ENCODE measurements at places on chromosomes 16 and 17.

DNA sequence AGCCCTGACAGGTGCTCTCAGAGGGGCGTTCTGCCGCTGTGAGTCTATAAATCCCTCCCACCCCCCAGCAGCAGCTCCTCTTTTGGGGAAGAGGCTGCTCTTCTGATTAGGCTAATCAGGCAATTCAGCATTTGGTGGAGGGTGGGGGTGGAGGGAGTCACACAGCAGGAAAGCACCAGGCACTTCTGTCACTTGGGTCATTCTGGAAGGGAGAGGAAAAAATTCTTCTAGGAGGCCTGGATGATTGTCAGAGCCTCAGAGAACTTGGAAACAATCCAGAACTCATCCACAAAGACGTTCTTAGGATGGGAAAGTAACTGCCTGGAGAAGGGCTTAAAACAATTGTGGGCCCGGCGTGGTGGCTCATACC is 7.3 kb upstream of the SSTR2 start:
- no peak for DNase-seq

DNA sequence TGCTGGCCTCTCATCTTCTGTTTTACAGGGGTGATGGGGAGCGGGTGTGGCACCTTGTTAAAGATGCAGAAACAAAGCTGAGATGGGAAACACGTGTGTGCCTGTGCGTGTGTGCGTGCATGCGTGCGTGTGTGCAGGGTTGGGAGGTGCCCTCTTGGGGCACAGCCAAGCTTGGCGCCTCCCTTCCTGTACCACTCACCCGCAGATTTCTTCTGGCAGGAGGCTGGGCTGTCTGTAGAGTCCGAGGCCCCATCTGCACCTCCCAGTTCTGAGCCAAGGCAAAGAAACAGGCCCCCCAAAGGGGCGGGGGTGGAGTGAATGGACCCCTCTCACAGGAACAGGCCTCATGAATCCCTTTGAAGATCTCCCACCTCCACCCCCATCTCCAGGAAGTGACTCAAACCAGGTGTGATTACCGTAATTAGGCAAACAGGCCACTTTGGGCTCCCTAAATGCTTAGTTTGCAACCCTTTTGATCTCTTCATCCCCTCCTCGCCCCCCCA is 20.9 kb downstream of the TNS4 start:
- peak; percentile 66 for DNase-seq

DNA sequence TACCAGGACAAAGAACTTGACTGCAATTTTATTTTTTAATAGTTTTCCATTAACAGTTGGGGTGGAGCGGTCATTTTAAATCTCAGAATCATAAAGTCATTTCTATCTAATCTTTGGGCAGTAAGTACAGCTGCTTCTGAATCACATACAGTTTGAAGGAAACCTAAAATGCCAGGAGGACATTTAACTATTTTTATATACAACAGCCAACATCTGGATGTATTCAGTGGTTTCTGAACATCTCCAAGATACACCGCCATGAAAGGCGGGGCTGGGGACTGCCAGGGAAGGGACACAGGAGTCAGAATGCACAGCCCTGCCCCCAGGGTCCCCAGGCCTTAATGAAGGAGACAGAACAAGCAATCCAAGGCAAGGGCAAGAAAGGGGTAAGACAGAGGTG is 392.3 kb downstream of the SLC39A11 start:
- DNase-seq = no peak

- DNase-seq = no peak
These were observed 205.9 kb downstream of the HS3ST4 start for GRCh38 chr16:25897702-25898101.

DNA sequence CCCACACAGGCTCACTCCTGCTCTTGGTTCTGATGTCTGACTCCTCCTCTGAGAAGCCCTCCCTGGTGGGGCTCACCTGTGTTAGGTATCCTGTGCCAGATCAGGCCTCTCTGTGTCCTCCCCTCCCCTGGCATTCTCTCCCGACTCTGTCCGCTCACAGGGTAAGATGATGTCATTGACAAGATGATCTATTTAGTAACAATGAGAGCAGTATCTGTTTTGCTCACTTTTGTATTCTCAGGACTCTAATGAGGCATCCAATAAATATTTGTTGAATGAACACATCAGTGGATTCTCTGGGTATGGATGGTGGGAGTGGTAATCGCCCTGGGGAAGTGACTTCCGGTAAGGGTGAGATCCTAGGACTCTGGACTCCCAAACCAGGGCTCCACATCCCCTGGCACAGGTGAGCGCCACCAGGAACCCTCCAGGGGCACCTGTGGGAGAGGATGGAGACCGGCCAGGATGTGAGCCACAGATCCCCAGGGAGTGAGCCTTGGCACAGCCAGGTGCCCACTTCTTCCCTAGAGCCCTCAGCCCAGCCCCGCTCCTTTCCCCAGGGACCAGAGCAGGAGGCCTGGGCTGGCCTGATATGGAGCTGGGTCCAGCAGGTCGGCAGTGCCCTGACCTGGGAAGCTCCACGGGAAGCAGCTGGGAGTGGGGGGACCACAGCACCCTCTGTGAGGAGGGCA is 5.4 kb upstream of the HAP1 start:
- DNase-seq = no peak

DNA sequence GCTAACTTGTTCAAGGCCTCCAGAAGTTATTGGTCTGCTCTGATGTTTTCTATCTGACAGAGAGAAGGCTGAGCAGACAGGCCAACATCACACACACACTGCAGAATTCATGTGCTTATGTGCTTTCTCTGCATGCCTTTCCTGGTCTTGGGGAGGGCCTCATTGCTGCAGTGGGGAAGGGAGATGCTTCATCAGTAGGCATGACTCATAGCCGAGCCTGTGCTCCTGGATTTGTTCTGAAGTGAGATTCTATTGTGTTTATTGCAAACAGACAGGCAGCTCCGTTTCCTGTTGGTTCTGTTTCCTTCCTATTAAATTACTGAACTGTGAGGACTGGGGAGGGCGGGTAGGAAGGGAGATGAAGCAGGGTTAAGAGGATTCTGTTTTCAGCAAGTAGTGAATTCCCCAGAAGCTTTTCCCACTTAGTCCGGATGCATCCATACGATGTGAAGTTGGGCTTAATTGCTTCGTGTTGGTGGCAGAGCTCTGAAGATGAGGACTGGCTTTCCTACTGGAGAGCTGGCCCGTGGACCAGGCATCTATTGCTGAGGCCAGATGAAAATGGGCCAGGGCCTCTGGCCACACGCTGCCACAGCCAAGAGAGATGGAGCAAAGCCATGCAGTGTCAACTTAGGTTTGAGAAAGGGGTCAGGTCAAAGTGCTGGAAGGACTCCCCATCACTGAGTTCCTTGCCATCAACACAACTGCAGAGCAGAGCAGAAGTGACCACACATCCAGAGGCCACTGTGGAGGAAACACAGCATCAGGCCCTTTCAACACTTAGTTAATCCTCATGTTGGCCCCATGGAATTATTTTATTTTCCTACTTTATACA is 179.3 kb downstream of the UTP18 start:
- DNase-seq = no peak

DNA sequence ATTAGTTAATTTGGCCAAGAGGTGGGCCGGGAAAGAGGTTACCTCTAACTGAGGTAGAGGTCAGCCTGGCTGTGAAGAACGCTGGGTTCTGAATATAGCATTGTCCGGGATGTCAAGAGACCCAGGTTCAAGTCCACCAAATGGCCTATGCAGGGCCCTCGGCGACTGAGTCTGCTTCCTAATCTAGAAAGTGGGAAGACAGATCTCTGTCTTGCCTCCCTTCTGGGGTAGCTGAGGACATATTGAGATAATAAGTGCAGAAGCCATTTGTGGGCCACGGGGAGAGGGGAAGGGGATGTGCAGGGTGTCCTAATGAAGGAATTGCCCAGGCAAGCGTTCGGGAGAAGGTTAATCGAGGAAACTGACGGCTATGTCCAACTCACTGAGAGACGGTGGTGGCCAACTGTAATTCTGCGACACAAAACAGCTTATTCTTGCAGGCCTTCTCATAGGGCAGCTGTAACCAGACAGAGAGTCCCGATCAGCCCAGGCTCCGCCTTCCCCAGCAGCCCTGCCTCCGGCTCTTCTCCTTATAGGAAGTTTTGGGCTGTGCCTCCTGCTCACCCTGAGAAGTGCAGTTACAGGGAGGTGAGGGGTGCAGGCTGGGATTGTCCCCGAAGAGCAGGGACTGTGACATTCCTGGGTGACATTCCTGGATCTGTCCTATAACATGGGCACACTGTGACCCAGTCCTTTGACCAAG is 15.9 kb downstream of the HASPIN start:
- DNase-seq = no peak

GRCh38 chr16:19582050-19582831 is 26.7 kb downstream of the VPS35L start:
- DNase-seq = no peak

DNA sequence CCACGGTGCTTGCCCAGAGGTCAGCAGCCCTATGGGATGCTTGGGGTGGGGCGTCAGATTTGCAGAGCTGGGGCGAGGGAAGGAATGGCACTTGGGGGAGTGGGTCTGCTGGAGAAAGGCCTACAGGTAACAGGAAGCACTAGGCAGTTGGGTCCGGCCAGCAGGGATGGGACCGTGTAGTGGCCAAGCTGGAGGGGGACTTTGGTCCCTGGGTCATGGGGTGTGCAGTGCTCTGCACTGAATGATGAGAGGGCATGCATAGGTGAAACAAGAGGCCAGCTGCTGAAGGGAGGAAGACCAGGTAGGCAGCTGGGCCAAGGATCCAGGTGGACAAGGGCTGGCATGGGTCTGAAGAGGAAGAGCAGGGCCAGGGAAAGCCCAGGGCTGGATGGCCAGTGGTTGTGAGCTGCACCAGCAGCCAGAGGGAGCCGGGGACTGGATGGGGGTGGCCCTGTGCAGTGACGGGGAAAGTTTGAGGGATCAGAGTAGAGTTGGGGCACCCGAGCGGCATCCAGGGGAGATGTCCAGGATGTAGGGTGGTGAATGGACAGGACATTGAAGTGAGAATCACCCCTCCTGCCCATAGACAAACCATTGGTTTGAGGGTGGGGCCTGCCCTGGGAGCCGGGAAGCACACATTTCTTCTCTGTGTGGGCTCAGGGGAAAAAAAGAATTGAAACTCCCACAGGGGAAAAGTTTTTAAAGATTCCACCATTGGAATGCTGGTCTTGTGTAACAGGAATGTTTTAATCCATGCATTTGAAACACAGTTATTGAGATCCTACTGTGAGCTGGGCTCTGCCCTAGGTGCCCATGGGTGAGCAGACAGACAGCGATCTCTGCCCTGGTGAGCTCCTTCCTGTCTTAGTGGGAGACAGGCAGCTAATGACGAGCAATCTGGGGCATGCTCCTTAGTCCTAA is 25.1 kb downstream of the RAI1 start:
- no peak for DNase-seq

- no peak for DNase-seq
These were observed 64.9 kb downstream of the CYB561 start for GRCh38 chr17:63381101-63381729.

DNA sequence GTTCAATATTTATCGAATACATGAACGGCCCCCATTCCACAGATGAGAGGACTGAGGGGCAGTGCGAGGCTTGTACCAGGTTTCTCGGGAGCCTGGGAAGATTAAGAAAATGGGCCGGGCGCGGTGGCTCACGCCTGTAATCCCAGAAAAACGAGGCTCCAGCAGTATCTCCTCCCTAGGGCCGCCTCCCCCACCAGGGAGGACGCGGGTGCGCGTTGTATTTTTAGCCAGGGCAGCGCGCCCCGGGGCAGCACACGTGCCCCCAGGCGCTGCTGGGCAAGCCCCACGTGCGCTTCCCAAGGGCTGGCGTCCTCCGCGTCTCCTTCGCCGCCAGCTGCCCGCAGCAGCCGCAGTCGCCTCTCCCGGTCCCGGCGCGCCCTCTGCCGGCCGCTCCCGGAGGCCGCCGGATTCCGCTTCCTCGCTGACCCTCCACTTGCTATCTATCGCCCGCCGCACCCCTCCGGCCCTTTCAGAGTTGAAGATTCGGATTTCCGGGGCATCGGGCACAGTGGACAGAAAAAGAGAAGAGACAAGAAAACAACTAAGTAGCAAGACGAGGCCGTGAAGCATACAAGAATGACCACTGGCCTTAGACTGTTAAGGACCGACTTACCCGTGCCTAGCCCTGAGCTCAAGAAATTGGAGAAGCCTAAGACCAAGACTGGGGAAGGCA is 1.9 kb upstream of the YBX2 start:
- DNase-seq = peak; percentile 58

DNA sequence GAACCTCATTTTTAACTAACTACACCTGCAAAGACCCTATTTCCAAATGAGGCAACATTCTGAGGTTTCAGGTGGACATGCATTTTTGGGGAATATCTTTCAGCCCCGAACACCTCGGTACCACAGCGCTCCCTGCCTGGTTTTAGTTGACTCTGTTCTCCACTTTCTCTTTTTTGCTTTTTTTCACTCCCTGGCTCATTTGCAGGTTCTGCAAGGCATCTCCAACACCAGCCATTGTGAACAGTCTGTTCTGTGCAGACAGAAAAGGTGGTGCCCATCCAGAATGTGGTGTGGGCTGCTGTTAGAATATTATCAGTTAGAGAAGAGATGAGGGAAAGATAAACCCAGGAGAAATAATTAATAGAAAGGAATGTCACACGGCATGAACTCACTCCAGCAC is 32.5 kb upstream of the ZCCHC14 start:
- no peak for DNase-seq

DNA sequence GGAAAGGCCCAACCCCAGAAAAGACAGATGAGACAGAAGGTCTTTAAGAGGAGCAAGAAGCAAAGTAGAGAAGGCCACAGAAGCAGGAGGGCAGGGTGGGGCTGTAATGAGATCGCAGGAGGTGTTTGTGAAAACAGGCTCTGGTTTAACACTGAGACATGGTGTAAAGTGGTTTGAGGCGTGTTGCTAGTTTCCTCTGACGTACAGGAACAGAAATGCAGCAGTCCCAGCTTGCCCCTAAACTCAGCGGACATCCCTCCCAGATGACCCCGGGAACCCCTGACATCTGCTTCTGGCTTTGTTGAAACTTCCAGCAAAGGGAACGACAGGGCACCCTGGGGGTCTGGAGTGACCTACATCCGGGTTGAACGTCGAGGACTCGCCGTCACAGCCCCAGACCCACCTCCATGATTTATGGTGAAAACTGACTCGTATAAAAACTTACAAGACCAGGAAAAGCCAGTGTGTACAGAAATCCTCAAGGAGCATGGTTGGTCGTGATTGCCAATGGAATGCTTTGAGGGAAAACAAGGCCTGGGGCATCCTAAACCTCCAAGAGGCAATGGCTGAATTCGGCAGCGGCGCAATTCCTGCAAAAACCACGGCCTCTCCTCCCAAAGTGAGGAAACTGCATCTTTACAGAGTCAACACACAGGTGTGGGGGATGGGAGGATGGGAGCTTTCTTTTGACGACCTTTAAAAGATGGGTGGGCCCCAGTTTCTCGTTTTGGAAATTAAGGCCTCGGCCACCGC is 25.8 kb downstream of the LITAF start:
- peak; percentile 45 for DNase-seq
